ENCODE measurements at places on chromosomes 6 and 20. TPM values are rescaled to one million over a fixed set of nuclear protein-coding genes. Genes with fewer than 3 reads are reported as not detected.

Gene SIGLEC1
- 0.25 TPM for total RNA-seq

Gene PAK5
- total RNA-seq: not detected

Gene ALDH5A1
- total RNA-seq: 6.9 TPM

Gene UBE2C
- 154 TPM for total RNA-seq

Gene LY6G6F
- not detected for total RNA-seq

Gene ABHD12
- total RNA-seq: 27.3 TPM

All from activated naive CD8-positive, alpha-beta T cell treated with anti-CD3 and anti-CD28 coated beads, Interleukin-2, amount 10 ng/mL, durations not matched to agents 7 days and 5 days (primary cell).